ENCODE measurements at places on chromosomes 4 and X.

DNA sequence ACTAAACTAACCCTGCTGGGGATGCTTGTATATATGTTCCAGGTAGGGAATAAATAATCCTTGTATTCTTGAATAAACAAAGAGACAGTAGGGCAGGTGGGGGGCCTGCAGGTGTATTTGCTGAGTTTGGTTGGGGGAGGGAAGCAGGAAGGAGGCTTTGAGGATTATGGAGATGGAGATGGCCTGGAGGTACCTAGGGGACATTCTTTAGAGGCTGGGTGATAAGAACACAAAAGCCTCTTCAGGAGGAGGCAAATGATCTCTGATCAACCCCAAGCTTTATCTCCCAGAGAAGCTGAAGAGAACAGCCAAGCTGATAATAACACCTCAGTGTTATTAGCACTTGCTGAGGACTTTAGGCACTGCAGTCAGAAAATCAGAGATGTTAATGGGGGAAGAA, 187.7 kb downstream of the MGST2 start:
- DNase-seq: no peak

GRCh38 chr4:37892641-37893040, 1.8 kb downstream of the TBC1D1 start:
- DNase-seq: no peak

DNA sequence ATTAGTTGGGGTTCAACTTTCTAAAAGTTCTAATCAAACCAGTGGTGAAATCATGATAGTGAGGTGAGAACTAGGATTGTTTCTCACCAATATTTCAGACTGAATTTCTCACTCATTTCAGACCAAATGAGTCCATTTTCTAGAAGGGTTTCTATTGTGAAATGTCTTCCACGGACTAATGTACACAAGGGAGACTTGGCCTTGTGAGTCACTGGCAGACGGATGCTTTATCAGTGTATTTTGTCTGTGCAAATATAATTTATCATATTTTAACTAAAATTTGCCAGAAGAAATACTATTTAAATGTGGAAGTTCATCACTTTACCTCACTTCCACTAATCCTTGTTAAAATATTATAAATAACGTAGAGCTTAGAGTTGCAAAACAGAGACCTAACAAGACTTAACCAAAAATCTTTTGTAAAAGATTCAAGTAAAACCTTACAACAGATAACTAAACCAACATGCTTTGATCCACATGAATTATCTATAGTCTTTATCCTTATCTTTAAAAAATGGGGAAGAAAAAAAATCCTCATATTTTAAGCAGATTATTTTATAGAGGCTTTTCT, 506.0 kb upstream of the FAM241A start:
- DNase-seq: no peak

- no peak for DNase-seq
These were observed 107.1 kb downstream of the ANXA10 start for GRCh38 chr4:168199260-168199957.

- no peak for DNase-seq
These were observed 134.2 kb downstream of the FANCB start for GRCh38 chrX:14738643-14739042.

- no peak for DNase-seq
These were observed 39.5 kb upstream of the RBMX start for GRCh38 chrX:136920001-136920400.

GRCh38 chrX:73398185-73398914, 48.5 kb upstream of the CDX4 start:
- no peak for DNase-seq

GRCh38 chr4:119478446-119479179, 150.0 kb downstream of the PDE5A start:
- DNase-seq: no peak

DNA sequence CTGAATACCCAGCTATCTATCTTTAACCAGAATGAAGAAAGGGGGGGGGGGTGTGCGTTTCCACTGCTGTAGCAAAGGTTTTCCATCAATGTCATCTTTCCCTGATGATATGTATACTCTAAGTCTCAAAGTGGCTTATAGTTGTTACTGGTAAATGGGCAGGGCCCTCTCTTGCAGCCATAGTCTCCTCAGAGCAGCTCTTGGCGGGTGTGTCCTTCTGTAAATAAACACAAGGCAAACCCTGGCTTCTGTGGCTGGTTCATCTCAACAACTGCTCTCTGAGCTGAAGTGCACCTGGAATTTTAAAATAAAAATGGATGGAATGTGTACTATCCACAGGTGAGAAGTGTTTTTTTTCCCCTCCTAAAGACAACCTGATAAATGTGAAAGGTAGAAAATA, 57.5 kb upstream of the SCML1 start:
- DNase-seq: no peak

DNA sequence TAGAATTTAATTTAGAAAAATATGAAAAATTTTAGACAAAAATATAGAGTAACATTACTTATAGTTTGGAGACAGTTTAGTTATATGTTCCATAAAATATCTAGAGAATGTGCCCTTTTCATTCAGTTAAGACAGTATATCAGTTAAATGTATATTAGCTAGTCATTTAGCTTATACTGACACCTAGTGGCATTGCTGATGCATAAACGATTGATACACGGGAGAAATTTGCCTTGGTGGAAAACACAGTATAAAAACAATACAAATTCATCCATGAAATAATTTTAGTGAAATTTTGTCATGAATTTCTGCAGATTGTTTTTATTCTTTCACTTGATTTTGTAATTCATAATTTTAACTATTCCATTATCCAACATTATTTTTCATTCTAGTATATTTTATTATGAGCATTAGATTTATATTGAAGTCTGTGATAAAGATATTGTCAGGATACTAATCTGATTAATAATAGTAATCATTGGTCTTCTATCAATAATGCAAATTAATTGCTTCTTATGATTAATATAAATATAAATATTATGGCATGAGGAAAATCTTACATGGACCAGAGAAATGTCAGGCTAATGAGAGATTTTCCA, 219.0 kb downstream of the TLL1 start:
- DNase-seq: no peak

DNA sequence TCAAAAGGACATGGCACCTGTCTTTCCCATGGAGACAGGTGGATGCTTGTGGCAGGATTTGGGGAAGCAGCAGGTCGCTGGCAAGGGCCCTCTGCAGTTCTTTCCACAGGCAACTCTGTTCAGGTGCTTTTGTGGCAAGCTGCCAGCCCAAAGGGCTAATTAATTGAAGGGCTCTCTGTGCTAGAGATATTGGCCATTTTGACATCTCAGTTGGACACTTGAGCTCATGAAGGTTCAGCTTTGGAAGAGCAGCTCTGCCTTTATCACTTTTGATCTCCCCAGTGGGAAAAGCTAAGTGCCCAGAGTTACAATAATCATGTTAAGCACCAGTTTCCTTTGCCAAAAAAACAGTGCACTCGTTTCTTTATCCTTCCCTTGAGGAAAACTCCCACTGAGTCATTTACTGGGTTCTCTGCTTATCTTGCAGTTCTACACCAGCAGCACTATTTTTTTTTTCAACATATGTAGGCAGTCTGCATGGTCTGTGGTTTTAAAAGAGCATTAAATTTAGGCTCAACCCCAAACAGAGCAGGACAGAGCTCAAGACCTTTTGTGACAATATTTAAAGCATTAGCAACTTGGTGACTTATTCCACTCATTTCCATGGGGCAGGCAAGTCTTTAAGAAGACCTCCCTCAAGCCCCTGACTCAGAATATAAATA, 336.4 kb upstream of the RASGEF1B start:
- DNase-seq: no peak

DNA sequence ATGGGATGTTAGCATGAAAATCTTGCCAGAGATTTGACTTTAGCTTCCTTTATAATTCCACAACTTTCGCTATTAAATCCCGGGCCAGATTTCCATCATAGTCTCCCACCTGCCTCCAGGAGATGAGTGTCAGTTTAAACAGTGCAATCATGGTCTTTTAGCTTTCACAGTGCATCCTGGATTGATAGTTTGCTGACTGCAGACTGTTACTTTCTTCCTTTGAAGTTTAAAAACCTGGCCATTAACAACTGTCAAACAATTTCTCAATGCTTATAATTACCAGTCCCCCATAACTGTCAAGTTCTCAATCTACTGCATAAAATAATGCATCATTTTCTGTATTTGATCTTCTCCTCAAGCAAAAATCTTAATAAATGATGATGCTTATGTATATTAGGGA, 108.4 kb upstream of the FSTL5 start:
- no peak for DNase-seq

DNA sequence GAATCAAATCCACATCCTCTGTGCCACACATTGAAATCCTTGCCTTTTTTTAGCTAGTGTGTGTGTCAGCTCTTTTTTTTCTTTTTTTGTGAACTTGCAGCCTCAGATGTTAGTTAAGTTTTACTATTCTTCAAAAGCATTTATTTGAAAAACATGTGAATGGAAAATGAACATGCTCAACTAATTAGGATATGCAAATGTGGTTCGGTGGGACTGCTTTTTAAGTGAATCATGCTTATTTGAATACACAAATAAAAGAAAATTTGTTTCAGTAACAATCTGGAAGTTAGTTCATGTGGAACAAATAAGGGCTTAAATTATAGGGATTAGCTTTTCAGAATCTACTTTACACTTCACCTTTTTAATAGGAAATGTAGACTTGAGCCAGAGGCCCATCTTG, 751.5 kb upstream of the FAM241A start:
- no peak for DNase-seq

- DNase-seq: no peak
These were observed 495.6 kb downstream of the BCOR start for GRCh38 chrX:39602195-39602594.

DNA sequence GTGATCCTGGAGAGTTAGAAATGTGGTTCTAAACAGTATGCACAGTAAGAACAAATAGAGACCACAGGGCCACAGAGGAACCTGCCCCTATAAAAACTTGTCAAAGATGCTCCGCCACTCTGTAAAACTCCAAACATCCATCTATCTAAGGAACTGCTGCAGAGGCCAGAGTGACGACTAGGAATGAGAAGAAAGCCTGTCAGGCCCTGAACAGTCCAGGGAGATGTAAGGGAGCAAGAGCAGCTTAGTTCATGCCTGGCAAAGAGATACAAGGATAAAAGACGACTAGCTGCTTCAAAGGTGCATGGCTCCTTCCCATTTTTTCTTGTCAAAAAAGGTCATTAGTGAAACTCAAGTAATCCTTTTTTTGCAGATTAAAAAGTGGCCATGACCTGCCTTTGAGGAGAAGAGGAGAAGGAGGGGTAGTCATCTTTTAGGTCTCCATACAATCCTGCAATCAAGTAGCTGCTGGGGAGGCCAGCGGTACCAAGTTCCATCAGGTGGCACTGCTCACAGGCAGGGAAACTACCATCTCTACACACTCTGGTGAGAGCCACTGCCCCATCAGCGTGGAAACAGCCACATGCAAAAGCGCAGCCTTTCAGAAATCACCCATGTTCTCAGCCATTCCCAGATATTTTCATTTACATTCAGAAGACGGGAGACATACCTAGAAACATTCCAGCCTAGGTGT, 162.1 kb downstream of the TSPAN5 start:
- DNase-seq: no peak
